Lower leg skin (tissue), 4 donors: ENCODE measurements at places on chromosomes 16 and 17.
A peak's percentile ranks its signal among the peaks of the same experiment; 100 is the strongest.

DNA sequence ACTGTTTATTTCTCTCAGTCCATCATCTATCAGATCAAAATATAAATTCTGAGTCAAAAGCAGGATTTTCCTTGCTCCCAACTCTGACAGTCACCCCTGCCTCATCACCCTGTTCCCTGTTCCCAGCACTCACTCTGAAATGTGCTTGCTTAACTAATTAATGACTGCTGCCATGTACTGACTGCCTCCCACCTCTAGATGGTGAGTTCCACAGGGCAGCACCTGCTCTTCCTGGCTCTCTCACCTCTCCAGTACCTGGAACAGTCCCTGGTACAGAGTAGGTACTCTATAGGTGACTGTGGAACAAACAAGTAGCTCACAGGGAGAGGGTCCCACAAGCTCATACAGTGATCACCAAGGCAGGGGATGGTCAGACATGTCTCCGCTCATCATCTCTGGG, 114.3 kb upstream of the C16orf82 start:
- no peak for DNase-seq

GRCh38 chr17:13353590-13353989, 248.1 kb downstream of the HS3ST3A1 start:
- DNase-seq, result no peak

GRCh38 chr16:3776316-3776715, 59.0 kb upstream of the TRAP1 start:
- no peak for DNase-seq

DNA sequence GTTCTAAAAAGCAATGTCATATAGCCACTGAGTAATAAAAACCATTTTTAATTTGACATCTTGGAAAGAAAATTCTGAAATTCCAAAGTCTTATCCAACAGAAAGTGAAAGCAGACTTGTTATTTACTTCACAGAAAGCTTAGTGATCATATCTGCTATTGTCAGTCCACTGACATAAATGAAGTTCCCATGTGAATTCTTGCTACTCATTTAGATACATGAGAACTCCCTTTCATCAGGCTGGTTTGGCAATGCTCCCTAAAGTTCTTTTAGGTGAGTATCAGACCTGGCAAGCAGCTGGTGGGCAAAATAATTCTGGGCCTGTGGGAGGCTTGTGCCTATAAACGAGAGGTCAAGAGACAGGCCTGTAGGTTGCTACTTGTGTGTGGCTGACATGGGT, 23.4 kb downstream of the NME2 start:
- no peak for DNase-seq

GRCh38 chr16:57791893-57792461, 10.3 kb downstream of the KIFC3 start:
- DNase-seq, result no peak

- no peak for DNase-seq
Observed at GRCh38 chr17:38578229-38579082, 27.3 kb downstream of the SRCIN1 start.

GRCh38 chr17:40951011-40951622, 13.7 kb upstream of the KRT23 start:
- DNase-seq, result no peak

DNA sequence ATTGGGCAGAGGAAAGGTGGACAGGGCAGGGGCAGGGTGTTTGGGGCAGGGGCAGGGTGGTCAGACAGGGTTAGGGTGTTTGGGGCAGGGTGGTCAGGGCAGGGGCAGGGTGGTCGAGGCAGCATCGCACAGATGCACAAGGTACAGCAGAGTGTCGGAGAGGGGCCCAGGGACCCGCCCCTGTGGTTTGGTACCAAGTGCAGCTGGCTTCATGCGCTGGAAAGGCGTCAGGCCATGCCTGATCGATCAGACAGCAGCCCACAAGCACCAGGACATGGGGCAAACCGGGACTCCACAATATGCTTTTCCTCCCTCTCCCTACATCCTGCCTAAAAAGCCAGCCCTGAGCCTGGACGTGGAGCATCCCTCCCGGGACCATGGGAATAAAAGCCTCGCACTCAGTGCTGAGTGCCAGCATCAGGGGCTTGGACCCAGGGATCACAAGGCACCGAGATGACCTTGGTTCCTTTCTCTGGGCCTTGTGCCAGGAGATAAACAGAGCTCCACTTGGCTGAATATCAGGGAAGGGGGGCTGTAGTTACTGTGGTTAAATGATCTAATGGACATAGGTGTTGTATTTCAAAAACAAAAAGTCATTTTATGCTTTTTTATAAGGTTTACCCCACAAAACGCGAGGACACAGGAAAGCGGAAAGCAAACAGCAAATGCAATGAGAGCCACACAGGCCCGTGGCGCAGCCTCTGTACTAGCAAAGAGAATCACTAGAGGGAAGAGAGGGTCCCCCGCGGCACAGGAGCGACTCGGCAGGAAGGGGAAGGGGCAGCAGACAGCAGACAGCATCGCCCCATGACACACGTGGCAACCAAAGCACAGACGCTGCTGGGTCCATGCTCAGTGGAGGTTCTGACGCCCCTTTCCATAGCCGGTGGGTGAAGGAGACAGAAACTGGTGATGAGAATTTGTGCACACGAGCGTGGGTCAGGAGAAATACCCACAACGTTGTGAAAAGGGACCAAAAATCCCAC, 5.3 kb upstream of the HEXD start:
- no peak for DNase-seq

- no peak for DNase-seq
Observed at GRCh38 chr16:58970775-58971174, 236.7 kb upstream of the GOT2 start.

GRCh38 chr17:35901631-35902175, 21.5 kb upstream of the CCL5 start:
- DNase-seq, result no peak

DNA sequence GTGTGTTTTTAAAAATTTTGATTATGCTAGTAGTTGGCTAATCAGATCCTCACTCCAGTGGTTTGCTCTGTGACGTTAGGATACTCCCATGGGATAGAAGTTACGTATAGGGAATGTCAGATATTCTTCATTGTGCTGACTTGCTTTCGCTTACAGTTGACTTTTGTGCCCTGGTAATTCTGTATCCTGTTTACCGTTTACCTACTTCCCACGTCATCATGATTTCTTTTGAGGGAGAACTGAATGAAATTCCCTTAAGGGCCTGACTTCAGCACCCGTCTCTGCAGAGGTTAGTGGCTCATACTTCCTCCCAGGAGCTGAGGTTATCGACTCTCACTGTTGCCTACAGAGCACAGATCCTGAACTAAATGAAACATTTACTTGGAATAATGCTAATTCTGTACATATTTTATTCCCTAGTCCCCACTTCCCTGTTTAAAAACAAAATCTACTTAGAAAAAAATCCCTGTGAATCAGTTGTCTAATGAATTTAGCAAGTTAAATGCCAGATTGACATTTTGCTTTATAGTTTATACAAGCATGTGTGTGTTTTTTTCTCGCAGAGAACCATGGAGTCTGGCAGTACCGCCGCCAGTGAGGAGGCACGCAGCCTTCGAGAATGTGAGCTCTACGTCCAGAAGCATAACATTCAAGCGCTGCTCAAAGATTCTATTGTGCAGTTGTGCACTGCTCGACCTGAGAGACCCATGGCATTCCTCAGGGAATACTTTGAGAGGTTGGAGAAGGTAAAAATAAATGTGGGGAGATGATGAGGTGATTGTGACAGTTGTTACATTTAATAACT, 2.8 kb downstream of the PRKAR1A start:
- no peak for DNase-seq

GRCh38 chr17:79092567-79092966, 17.9 kb downstream of the ENGASE start:
- no peak for DNase-seq

DNA sequence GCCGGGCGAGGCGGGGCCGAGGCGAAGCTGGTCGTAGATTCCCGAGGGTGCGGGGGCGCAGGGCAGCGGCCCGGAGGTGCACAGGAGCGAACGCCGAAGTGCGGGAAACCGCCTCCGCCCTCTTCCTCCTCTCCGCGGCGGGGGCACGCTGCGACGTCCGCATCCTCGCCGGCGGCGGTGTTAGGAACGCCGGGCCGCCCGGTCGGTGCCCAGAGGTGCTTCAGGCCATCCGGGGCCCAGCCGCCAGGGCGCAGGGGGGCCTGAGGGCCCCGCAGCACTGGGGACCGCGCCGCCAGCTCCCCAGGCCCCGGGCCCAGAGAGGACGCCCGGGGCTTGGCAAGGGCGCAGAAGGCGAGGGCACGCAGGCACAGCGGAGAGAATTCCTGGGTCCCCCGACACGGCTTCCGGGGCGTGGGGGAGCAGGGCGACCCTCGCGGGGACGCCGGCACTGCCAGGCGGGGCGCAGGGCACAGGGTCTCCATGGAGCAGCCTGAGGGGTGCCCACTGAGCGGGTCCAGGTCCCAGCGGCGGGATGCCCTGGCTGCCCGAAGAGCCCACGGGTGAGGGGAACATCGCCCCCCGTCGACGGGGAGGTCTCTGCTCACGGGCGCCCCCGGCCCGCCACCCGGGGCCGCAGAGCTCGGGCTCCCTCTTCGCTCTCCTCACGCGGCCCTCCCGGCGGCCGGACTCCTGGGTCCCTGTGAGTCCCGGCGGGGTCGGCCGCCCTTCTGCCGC, 576 bp downstream of the EPOP start:
- peak; percentile 86 for DNase-seq

- DNase-seq, result no peak
Observed at GRCh38 chr16:28933171-28933570, 1.4 kb downstream of the CD19 start.

DNA sequence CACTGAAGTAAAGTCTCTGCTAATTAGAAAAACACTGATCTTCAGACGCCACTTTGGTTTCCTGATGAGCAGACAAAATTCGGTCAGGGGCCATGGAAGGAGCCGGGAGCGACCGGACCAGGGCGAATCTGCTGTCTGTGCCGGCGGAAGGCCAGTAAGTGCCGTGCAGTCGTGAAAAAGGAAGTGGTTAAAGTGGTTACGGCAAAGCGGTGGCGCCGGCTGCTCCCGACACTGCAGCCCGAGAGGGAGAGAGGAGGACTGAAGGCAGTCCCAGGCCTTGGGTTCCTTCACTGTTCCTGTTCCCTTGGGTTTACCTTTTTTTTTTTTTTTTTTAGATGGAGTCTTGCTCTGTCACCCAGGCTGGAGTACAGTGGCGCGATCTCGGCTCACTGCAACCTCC, 17.3 kb upstream of the HEXD start:
- DNase-seq, result no peak

DNA sequence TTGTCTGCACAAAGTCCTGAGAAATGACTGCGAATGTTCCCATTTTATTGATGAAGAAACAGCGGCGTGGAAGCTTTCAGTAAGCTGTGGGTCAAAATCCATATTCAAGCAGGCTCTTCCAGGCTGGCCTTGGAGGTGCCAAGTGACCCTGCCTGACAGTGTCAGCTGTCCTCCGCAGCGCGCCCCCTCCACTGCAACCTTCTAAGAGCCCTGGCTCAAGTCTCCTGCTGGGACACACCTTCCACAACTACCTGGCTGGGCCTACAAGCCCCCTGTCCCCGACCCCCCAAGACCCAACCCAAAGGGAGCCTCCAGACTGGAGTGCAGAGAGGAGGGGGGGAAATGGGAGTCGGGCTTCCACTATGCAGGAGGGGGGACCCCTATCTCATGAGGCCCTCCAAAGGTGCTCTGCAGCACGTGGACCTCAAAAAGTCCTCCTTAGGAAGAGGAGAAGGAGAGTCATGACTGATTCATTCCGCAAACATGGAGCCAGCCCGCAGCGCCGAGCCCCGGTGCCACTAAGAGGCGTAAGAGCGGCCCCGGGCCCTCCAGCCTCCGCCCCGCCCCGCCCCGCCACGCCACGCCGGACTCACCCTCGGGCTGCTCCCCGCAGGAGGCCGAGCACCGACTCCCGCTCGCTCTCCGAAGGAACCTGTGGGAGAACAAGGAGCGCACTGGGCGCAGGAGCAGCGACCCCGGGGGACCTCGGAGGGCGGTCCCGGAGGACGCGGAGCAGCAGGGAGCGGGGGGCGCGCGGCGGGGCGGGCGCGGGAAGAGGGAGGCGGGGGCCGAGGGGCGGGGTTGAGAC, 574 bp downstream of the MPP3 start:
- no peak for DNase-seq

- DNase-seq, result no peak
Observed at GRCh38 chr17:70096861-70097260, 21.8 kb downstream of the KCNJ16 start.

- DNase-seq, result no peak
Observed at GRCh38 chr16:28188085-28188916, 23.5 kb downstream of the XPO6 start.

DNA sequence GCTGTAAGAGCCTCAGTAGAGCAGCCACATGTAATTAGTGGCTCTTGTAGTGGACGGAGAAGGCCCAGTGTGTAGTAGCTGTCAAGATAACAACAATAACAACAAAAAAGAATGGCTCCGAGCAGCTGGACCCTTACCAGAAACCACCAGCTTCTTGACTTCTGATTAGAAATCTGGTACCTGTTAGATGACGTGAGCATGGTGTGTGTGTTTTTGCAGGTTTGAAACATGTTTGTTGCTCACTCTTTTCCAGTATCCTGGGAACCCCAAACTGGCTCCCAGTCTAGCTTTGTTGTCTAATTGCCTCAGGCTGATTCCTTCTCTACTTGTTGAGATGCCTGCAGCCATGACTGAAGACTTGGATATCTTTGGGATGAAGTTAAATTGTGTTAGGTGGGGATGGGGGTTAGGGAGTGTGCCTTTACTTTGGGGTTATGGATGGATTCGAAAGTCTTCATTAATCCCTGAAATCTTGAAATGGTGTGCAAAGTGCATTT, 21.0 kb downstream of the IGF2BP1 start:
- no peak for DNase-seq

GRCh38 chr16:86096850-86097249, 197.9 kb downstream of the IRF8 start:
- DNase-seq, result peak; percentile 64

GRCh38 chr17:6361733-6362132, 73.2 kb downstream of the AIPL1 start:
- no peak for DNase-seq

- DNase-seq, result no peak
Observed at GRCh38 chr17:78434455-78435329, 56.2 kb downstream of the PGS1 start.

- peak; percentile 13 for DNase-seq
Observed at GRCh38 chr17:83179374-83179773, 100.0 kb downstream of the METRNL start.

DNA sequence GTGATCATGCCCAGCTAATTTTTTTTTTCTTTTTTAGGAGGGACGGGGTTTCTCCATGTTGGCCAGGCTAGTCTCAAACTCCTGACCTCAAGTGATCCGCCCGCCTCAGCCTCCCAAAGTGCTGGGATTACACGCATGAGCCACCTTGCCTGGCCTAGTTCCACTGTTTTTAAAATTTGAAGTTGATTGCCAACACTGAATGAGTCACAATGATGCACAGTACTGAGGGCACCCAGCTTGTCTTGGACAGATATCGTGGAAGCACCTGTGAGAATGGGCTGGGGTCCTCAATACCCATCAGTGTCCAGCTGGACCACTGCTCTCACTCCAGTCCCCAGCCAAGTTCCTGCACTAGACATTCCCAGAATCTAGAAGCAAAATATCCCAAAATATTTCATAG, 2.5 kb downstream of the KNOP1 start:
- no peak for DNase-seq

GRCh38 chr16:85359147-85359822, 247.0 kb upstream of the CIBAR2 start:
- no peak for DNase-seq

GRCh38 chr17:67027031-67027628, 17.2 kb upstream of the CACNG1 start:
- DNase-seq, result no peak

- DNase-seq, result peak; percentile 49
Observed at GRCh38 chr17:62064791-62065563, at the start of gene MED13. TSS of gene MED13 (minus strand) at chr17:62065278. CDS start at chr17:62065205, 73 bp downstream.
